ENCODE measurements at places on chromosomes 11 and 22. TPM values are rescaled to one million over a fixed set of nuclear protein-coding genes. Genes with fewer than 3 reads are reported as not detected.

The MMP8 gene
- total RNA-seq: not detected

The SLC15A3 gene
- 1.0 TPM for total RNA-seq

GRCh38 chr11:83611600-83611999 lies 325.4 kb upstream of the CCDC90B start:
- no peak for DNase-seq

The TRIM48 gene
- total RNA-seq: not detected

- no peak for DNase-seq
Observed at GRCh38 chr11:68954836-68955606, 25.8 kb downstream of the MRGPRD start.

DNA sequence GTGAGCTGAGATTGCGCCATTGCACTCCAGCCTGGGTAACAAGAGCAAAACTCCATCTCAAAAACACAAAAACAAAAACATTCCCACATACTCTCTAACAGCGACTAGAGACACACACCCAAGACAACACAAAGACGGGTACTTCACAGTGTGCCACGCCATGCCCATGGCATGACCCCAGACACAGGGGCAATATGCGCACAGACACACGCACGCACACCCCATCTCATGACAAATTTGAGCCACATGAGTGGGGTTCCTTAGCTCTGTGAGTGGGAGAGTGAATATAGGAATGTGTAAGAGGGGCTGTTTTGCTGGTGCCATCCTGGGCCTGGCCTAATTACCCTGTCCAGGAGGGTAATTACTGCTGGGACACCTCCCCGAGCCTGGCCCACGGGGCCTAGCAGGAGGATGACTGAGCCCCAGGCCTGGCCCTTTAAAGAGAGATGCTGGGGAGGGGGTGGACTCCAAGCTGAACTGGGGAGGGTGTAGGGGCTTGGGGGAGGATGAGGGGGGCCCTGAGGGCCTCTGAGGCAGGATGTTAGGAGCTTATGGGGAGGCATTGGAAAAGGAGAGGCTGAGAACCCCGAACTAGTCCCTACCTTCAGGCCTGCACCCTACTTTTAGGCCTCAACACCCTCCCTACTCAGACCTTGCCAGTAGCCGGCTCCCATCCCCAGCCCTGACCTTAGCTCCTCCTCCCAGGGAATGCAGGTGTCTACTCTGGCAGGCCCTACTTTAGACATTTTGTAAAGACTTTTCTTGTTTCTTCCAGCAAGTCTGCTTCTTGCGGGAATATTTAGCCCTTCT lies 1.5 kb downstream of the LTBP3 start:
- DNase-seq: no peak

GRCh38 chr11:129865701-129866100 lies 29.7 kb downstream of the NFRKB start:
- DNase-seq: no peak

The MAPK12 gene
- 5.8 TPM for total RNA-seq

The GRK3 gene
- 25.5 TPM for total RNA-seq

DNA sequence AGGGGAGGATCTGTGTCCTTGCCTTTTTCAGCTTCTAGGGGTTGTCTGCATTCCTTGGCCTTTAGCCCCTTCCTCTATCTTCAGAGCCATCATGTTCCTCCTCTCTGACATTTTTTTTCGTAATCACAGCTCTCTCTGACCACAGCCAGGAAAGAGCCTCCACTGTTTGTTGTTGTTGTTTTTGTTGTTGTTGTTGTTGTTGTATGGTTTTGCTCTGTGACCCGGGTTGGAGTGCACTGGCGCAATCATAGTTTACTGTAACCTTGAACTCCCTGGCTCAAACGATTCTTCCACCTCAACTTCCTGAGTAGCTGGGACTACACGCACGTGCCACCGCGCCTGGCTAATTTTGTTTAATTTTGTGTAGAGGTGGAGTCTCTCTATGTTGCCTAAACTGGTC lies 55.3 kb upstream of the KCNQ1OT1 start:
- no peak for DNase-seq

DNA sequence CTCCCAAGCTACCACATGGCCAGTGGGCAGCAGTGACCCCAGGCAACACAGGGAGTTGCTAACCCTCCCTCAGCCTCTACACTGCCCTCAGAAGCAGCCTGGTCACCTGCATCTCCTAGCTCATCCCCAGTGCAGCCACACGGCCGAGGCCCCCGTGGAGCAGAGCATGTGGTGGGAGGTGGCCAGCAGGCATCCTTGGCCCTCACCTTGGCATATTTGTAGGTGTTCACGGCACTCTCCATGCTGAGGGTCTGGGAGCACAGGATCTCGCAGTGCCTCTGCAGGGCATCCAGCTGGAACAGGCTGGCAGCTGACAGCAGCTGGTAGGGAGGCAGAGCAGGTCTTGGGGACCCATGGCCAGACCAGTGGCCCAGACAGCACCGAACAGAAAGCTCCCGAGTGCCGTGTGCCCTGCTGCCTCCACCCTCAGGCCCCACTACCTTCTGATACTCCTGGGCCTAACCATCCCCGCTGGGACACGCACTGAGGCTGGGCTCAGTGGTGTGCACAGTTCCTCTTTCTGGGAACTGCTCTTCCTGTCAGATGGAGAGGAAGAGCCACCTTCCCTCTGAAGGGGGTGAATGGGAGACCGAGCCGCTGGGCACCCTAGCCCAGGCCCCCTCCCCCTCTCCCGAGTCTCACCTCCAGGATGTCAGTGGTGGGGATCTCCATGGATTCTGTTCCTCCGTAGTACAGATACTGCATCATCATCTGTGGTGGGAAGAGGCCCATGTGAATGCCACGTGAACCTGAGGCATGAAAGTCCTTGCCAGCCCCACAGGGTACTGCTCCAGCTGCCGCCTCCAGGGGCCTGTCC lies 48.8 kb downstream of the NAT10 start:
- DNase-seq: no peak

The C22orf31 gene
- total RNA-seq: not detected

GRCh38 chr22:20198557-20199319 lies 47.9 kb upstream of the CCDC188 start:
- DNase-seq: no peak

GRCh38 chr11:122210367-122210997 lies 94.5 kb upstream of the BLID start:
- no peak for DNase-seq

DNA sequence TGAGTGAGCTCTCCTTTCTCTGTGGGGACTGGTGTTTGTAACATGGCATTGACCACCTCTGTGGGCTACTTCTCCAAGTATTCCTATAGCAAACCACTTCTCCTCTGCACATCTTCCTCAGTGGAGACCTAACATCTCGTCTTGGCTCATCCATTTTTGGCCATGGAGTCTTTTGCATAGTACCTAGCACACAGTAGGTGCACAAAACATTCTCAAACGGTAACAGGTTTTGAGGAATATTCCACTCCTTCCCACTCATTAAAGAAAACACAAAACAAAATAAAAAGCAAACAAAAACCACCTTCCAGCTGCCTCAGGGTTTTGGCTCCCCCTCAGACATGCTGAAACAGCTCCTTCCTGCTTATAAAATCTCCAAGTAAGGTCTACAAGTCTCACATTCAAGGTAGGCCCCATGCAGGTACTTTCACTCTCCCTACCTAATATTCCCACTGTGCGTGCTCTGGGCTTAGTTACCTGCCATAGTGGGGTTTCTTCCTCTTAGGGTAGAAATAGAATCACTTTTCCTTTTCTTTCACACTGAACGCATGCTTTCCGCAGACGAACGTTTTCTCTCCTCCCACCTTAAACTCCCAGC lies 132.4 kb downstream of the RBFOX2 start:
- no peak for DNase-seq

DNA sequence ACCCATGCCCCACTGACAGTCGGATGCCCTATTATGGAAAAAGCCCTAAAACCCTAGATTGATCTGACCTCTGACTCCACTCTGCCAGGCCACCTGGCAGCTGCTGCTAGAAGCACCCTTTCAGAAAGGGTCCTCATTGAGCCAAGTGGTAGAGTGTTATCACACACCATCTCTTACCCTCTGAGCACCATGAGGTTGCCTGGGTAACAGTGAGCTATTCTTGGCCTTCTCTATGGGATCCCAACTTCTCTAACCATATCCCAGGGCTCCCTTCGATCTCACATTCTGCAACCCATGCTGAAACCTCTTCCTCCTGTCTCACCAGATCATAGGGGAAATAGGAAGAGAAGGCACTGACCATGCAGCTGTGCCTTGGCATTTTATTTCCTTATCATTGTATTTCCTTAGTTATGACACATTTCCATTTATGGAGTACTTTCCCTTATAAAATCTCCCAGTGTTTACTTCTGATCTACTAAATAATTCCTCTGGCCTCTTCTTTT lies 52.7 kb downstream of the MPPED2 start:
- no peak for DNase-seq

GRCh38 chr22:27866135-27867084 lies 52.6 kb downstream of the PITPNB start:
- DNase-seq: no peak

GRCh38 chr11:57323167-57323854 lies 1.4 kb downstream of the TNKS1BP1 start:
- no peak for DNase-seq

The PGA5 gene
- not detected for total RNA-seq

DNA sequence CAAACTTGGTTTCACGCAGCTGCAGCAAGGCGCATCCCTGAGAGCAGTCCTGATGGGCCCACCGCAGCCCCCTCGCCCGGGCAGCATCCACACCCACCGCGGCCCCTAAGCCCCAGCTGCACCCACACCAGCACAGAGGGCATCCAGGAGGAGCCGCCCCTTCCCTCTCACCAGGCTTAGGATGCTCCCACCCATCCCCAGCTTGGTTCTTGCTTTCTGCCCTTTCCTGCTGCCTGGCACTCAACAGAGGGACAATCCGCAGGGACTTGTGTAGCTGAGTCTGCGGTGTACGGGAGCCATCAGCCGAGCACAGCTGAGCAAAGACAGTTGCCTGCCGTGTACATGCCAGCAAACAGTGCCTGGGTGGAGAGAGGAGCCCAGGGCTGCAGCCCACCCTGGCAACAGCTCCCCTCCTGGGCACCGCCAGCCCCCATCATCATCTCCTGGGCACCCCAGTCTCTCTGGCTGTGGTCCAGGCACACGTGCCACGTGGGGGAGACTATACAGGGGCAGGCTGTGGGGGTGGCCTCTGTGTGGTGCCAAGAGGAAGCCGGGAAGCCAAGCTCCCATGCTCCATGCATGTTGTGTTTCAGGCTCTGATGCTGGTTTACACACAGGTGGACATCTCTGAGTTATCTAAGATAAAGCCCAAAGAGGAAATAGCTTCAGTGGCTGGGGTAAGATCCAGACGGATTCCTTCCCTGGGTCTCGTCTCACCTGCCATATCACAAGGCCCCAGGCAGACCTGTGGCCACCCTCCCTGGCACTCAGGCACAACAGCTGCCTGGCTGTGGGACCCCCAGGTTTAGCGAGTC lies 36.0 kb upstream of the GNB1L start:
- DNase-seq: no peak

GRCh38 chr11:3165916-3166267 lies 782 bp upstream of the OSBPL5 start:
- DNase-seq: no peak

DNA sequence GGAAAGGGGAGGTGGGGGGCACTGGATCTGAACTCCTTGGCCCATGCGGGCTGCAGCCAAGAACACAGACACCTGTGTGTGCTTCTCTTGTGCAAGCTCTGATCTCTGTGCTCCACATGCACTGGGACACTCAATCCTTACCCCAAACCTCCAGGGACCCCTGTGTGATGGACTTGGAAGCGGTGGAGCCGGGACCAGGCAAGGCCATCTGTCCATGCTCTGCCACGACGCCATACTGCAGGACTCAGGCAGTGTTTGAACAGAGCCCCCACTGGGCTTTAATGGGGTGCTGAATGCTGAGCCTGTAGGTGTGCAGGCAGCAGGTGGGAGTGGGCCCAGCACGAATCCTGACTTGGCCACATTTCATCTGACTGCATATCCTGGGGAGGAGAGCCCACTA lies 23.4 kb downstream of the PPM1F start:
- DNase-seq: no peak

- no peak for DNase-seq
Observed at GRCh38 chr11:10492084-10492483, 37.0 kb downstream of the AMPD3 start.

GRCh38 chr11:66868726-66869566 lies 12.1 kb downstream of the LRFN4 start:
- DNase-seq: peak; percentile 84

GRCh38 chr11:120136356-120136755 lies 1.6 kb downstream of the TRIM29 start:
- no peak for DNase-seq

GRCh38 chr11:105183426-105183825 lies 43.9 kb upstream of the CARD18 start:
- no peak for DNase-seq

DNA sequence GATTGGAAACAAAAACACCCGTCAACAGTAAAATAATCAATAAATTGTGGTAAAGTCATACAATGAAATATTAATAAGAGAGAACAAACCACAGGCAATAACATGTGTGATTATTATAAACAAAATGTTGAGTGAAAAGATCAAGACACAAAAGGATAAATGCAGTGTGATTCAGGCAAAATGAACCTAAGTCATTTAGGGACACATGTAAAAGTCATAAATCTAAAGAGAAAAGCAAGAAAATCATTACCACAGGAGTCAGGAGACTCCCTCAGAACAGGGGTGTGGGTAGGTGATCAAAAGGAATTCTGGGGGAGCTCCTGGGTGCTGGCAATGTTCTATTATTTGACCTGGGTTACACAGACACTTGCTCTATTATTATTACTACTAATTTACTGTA lies 47.9 kb upstream of the PPP2R1B start:
- no peak for DNase-seq

The P2RX6 gene
- total RNA-seq: 0.08 TPM

DNA sequence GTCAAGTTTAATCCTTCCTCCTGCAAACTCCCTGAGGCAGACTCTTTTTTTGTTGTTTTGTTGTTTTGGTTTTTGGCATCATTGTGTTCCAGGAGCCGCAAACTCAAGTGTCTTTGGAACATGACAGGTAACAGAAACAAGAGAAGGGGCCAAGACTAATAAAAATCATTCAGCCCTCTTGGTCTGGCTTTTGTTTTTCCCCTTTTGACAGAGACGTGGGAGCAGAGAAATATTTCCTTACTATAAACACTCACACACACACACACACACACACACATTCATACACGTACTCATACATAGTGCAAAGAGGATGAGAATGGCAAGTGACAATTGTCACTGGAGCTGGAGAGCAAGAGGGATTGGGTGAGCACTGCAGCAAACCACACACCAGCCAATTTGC lies 10.4 kb upstream of the ASPHD2 start:
- no peak for DNase-seq

DNA sequence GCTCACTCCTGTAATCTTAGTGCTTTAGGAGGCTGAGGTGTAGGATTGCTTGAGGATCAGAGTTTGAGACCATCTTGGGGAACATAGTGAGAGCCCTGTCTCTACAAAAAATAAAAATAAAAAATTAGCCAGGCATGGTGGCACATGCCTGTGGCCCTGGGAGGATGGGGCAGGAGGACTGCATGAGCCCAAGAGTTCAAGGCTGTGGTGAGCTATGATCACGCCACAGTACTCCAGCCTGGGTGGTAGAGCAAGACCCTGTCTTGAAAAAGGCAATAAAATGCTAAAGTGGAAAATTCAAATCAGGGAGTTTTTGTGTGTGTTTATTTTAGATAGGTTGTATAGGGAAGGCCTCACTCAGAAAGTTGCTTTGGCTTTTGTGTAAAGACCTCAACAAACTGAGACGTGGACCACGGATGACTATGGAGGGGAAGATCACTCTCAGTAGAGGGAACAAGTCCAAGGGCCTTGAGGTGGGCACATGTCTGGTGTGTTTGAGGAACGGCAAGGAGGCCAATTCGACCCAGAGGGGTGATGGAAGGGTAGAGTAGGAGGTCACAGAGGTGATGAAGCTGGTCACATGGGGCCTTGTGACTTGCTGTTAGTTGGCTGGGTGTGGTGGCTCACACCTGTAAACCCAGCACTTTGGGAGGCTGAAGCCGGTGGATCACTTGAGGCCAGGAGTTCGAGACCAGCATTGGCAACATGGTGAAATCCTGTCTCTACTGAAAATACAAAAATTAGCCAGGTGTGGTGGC lies 35.7 kb downstream of the WEE1 start:
- no peak for DNase-seq

Data from activated CD4-positive, alpha-beta memory T cell treated with anti-CD3 and anti-CD28 coated beads, Interleukin-2, amount 10 ng/mL, durations not matched to agents 7 days and 5 days (primary cell).